ENCODE measurements at places on chromosomes 2 and 18.

DNA sequence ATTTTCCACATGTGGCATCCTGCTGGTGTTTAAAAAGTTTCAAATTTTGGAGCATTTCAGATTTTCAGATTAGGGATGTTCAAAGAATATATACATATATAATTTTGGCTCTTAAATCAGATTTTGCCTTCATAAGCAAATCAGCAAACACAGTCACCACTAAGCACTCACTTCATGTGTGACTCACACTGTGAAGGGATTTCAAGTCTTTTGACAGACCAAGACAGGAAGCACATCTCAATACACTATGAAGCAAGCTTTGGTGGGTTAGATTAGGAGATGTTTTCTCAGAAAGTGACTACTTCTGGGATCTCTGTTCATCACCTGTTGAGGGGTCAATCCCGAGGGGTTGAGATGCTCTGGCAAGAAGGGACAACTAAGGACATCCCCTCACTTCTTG, 227.8 kb upstream of the RBBP8 start:
- no peak for DNase-seq

DNA sequence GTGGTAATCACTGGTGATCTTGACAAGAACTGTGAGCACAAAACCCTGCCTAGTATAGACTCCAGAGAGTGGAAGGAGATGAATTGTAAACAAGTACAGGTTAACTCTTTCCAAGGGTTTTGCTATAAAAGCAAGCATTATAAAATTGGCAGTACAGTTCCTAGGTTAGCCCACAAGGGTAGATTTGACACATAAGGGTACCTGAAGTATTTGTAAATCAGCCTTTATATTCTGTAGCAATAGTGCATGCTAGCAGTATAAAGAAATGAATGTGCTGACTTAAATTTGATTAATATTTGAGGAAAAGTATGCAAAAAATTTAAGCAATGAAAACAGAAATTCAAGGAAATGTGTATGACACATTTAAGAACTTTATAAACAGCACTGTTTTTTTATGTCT, 42.4 kb downstream of the SP3 start:
- no peak for DNase-seq

DNA sequence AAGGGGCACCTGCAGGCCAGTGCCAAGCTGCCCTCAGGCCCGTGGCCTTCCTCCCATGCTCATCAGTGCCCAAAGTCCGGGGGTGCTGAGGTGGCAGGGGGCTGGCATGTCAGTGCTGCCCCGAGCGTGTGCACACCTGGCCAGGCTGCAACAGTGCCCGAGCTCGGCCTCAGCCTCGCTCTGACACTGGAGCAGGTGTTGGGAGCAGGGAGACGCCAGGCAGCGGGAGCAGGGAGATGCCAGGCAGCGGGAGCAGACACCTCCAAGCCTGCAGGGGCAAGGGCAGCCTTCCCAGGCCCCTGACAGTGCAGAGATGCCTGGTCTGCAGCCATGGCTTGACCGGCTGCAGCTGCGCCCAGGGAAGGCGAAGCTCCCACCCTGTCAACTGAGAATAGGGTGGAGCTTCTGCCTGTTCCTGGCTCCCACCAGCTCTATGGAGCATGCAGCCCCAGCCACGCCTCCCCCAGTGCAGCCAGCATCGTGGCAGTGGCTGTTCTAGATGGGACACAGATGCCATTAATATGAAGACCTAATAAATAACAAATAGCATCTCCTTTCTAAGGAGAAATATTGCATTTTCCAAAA, 82.4 kb downstream of the DTNB start:
- no peak for DNase-seq

DNA sequence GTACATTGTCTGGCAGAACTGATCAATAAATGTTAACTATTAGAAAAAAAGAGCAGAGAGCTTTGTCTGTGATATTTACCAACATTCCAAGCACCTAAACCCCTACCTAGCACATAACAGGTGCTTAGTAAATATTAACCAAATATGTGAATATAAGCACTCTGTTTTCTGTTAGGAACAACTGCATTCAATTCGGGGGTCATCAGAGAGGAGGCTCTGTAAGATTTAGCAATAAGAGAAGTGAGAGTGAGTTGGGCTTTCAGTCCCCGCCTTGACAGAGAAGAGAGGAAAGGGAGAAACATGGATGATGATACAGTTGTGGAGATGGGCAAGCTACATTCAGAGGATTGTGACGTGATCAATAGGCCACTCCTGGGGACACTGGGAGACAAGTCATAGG, 47.7 kb downstream of the MYOM1 start:
- DNase-seq = no peak

DNA sequence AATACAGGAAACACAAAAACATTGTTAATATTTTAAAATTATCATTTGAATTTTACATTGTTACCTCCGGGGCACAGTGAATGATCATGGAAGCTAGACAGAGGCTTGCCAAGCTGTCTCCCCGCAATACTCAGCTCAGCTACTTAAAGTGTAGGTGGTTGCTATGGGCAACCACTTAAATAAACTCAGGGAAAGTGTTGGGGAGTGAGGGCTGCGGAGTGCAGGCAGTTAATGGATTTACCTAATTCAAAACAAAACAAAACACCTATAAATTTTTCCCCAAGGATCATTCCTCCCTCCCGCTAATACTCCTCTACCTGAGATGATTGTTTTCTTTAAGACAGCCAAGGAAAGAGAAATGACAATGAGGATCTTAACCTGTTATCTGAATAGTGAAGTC, 349.5 kb downstream of the TGIF1 start:
- no peak for DNase-seq

- no peak for DNase-seq
Measured at GRCh38 chr2:67899187-67899586, 163.6 kb downstream of the C1D start.

DNA sequence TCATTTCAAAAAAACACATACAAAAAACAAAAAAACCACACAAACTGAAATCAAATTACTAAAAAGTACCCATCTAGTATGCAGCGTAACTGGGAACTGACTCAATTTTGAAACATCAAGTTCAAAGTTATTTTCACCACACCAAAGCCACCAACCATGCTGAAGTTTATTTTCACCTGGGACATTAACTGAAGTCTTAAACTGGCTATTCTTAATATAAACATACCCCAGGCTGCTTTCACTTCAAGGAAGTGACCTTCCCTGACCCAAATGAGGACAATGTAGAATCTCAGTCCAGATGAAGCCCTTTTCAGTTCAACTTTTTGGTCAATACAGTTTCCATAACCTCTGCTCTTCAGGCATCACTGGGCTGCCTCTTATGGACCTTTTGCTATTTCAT, 84.6 kb downstream of the PIGN start:
- no peak for DNase-seq

GRCh38 chr2:27754138-27754588, 17.4 kb upstream of the MRPL33 start:
- DNase-seq = peak; percentile 44

- no peak for DNase-seq
Measured at GRCh38 chr2:39501412-39501811, 64.3 kb upstream of the MAP4K3 start.

- DNase-seq = no peak
Measured at GRCh38 chr18:26290385-26290784, 64.1 kb downstream of the TAF4B start.

DNA sequence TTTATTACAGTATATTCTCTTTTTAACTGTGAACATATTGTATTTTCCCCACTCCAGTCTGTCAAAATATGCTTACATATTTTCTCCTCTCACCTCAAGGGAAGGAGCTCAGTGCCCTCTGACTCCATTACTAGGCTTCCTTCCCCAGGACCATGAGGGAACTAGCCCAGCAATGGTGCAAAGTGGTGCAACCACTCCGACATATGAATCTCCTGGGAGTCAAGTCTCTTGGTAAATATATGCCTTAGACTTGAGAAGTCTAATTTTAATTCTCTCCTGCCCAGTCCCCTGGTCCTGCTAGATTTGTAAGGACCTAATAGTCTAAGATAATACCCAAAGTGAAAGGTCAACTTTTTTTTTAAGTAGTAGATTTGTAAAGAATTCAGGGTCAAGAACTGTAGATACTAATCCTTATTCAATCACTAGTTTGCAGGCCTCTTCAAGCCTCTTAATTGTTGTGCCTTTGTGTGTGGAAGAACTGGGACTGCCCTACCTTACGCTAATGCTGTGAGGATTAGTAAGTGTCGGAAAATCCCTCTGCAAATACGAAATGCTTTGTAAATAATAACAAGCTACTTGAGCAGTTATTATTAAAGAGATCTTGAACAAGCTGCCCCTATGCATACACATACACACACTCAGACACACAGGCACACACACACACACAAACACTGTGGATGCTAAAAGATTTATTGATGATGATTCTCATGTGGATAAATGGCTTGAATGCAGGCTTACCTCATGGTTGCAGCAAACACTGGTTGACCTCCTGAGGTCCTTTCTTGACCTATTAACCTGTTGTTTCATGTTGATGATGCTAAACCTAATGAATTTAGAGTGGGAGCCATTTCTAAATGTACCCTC, 251.2 kb upstream of the PARD3B start:
- no peak for DNase-seq

- DNase-seq = no peak
Measured at GRCh38 chr2:196353717-196354116, 182.3 kb upstream of the STK17B start.

DNA sequence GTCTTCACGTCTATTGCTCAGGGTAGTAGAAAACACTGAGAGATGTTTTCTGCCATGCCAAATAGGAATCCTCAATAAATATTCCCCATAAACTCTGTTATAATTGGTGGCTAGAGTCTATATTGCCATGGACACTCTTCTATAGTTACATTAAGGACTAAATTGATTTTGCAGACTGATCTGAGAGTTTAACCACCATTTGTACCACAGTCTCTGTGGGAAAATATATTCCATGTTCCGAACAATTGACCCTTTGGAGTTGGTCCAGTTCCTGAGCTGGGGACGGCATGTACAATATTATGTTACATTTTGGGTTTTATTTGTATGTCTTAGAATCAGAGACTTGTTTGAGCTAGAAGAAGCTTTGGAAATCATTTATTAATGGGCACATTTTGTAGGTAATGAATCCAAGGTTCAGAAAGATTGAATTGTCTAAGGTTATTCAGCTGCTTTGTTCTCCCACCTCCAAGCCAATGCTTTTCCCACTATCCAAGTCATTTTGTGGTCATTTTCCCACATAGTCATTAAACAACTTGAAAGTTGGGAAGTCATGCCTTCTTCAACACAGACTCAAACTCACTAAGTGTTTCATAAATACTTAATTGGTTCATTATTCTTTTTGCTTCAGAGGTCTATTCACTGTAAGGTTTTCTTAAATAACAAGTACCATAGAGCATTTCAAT, 5.1 kb upstream of the PPP1CB start:
- no peak for DNase-seq

DNA sequence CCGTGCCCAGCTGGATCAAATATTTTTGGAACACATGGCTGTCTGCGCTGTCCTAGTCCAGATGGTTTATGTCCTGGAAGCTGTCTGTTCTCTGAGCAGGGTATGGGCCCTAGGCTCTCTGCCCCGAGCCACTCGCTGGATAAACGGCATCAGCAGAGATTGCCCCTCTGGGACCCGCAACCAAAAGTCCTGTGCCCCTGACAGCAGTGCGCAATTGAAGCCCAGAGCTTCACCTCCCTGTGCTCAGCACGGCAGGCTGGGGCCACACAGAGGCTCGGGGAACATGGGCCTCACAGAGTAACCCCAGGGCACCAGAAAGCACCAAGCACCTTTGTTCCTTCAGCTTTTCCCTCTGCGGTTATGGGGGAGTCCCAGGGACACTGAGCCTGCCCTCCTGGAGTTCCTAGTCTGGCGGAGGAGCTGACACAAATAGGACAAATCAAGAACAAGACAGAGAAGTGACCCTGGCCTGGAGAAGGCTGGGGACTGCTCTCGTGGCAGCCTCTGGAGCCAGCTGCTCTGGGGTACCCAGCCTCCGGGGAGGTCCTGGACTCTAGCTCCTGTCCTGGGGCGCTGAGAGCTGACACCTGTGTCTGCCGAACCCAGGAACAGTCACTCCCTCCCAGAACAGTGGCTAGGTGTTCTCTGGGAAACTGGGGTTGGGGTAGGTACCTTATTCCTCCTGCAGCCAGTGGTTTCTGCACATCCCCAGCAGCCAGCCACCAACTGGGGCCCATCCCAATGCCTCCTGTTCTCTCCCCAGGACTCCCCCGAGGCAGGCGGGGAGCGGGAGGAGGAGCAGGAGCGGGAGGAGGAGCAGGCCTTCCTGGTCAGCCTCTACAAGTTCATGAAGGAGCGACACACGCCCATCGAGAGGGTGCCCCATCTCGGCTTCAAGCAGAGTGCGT, 12.3 kb downstream of the ARID5A start:
- no peak for DNase-seq

- no peak for DNase-seq
Measured at GRCh38 chr18:68181956-68182355, 533.0 kb downstream of the TMX3 start.

- DNase-seq = no peak
Measured at GRCh38 chr2:50125246-50125645, 906.7 kb downstream of the NRXN1 start.

GRCh38 chr18:31102025-31102684, at the start of gene DSC2:
DSC2 (minus strand) TSS chr18:31102421; CDS start chr18:31101971, 450 bp downstream.
- no peak for DNase-seq

GRCh38 chr18:57107140-57107832, 39.6 kb upstream of the BOD1L2 start:
- no peak for DNase-seq

DNA sequence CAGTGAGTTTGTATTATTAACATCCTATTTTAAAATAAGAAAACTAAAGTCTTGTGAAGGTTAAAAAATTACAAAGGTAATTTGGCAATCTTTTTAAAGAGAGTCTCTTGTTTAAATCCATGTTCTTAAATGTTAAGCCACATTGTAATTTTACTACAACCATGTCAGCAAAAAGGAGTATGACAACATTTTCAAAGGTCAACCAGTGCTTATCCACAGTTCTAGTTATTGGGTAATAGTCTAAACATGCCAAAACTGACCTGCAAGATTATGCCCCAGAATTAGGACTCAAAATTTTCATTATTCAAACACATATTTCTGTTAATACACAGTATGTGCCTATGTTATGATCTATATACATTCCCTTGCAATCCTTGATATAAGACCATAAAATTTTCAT, 1312.6 kb upstream of the CHAC2 start:
- no peak for DNase-seq

GRCh38 chr2:82237994-82238662, 1933.6 kb upstream of the LRRTM1 start:
- no peak for DNase-seq

Measured in CMK (cell line).